Naive thymus-derived CD8-positive, alpha-beta T cell (primary cell): ENCODE measurements at places on chromosomes 2 and 18.

- DNase-seq: no peak
Measured at GRCh38 chr2:180291552-180292421, 284.7 kb upstream of the CWC22 start.

- peak; percentile 57 for DNase-seq
Measured at GRCh38 chr2:181953881-181954537, 31.6 kb upstream of the PPP1R1C start.

GRCh38 chr2:68845043-68845442 lies 26.2 kb downstream of the BMP10 start:
- DNase-seq: no peak

GRCh38 chr2:237011206-237011795 lies 74.4 kb upstream of the COPS8 start:
- DNase-seq: no peak
